ENCODE measurements at places on chromosomes 16 and 17. TPM values are rescaled to one million over a fixed set of nuclear protein-coding genes. Genes with fewer than 3 reads are reported as not detected.

Gene GNGT2
- total RNA-seq, result 21.7 TPM

Gene ZNF207
- 189 TPM for total RNA-seq

Gene IL21R
- 97.2 TPM for total RNA-seq

Gene GJC1
- 5.6 TPM for total RNA-seq

Gene EME2
- total RNA-seq, result 15.6 TPM

All from activated CD8-positive, alpha-beta T cell treated with anti-CD3 and anti-CD28 coated beads for 36 hours (primary cell).